Dorsolateral prefrontal cortex (tissue), 122 donors: ENCODE measurements at places on chromosomes 1 and 21.

DNA sequence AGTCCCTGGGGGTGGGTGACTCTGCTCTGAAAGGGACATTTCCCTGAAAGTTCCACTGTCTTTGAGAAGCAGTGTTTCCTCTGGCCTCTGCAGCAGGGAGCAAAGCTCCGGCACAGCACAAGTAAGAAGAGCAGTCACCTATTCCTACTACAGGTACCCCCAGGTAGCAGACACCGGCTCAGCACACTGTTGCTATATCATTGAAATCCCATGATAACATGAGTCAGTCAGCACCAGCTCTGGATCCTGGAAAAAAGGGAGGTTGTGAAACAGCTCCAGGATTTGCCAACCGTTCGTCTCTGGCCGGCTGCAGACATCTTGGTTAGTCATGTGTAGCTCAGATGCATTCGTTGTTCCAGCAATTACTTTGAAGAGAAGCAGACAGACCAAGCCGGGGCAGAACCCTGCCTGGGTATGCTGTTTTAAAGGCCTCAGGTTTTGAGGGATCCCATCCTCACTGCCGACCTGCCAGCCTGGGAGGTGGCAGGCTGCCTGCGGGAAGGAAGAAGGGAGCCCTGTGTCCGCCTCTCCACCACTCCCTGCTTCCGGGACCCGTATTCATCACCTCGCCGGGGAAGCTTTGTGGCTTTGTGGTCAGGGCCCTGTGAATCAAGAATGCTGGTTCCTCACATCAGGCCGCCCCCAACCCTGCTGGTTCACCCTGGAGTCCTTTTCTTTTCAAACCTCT is 139.2 kb downstream of the CLIC6 start:
- no peak for DNase-seq

DNA sequence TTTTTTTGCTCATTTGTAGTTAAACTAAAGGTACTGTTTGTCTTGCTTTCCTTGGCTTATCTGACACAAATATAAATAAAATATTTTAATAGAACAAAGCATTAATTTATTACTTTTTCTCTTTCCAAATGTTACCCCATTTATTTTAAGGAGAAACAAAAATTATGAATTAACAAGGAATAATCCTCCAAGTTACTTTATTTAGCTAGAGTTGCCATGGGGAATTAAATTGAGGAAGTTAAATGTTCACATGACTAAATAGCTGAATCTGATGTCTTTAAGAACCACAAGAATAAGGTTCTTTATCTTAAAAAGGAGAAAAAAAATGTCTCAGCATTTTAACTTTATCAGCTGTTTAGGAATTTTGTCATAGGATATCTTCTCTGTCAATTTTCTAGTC is 12.3 kb downstream of the ATG4C start:
- DNase-seq = no peak

DNA sequence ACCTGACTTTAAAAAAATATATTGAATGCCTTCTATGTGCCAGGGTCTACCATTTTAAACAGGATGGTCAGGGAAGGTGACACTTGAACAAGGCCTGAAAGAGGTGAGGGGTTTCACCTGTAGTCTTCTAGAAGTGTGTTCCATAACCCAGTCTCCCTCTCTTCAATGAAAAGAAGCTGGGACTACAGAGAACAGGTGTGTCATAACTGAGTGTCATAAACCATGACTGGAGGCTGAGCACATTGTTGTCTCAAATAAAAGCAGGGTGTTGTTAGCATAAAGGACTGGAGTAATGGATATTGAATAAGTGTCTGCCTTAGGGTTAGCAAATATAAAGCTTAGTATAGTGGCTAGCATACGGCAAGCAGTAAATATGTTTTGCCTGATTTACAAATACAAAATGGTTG is 65.4 kb downstream of the SYDE2 start:
- DNase-seq = no peak

GRCh38 chr1:17181781-17182464 is 23.0 kb upstream of the PADI1 start:
- no peak for DNase-seq

GRCh38 chr1:112502826-112503225 is 5.9 kb upstream of the WNT2B start:
- DNase-seq = no peak

- DNase-seq = no peak
Measured at GRCh38 chr1:245098924-245099323, 55.9 kb upstream of the KIF26B start.

DNA sequence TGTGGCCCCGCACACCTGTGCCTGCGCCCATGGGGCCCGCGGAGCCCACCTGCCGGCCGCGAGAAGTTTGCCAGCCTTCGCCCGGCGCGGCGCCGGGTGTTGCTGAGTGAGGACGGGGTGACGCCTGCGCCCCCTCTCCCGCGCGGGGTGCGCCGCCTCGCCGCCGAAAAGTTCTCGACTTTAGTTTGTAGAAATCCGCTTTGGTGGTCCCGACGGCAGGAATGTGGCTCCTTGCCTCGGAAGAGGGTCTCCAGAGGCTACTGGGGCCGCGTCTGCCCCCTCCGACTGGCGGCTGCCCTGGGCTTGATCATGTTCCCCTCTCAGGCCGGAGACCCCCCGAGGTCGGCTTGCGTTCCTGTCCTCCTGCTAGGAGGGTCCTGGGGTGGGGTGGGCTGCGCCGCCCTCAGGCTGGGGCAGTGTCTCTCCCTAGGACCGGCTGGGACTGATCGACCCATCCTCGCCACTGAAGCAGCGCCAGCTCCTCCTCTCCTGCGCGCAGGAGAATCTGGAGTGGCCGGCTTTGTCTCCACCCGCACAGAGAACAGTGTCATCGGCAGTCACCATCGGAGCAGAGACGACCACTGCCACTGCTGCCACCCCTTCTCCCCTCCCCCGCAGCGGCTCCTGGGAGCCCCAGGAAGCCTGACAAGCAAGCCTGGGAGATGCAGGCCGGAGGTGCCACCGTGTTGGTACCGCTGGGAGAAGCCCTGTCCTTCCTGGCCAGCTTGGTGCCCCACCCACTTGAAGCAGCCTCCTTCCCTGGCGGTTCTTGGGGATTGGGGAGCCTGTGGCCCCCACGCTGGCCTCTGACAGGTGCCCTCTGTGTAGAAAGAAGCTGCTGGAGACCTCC is 553 bp upstream of the SLC30A2 start:
- no peak for DNase-seq

- DNase-seq = no peak
Measured at GRCh38 chr1:100237091-100237490, 12.5 kb downstream of the DBT start.

- DNase-seq = no peak
Measured at GRCh38 chr1:9797049-9797448, 26.7 kb downstream of the CLSTN1 start.

DNA sequence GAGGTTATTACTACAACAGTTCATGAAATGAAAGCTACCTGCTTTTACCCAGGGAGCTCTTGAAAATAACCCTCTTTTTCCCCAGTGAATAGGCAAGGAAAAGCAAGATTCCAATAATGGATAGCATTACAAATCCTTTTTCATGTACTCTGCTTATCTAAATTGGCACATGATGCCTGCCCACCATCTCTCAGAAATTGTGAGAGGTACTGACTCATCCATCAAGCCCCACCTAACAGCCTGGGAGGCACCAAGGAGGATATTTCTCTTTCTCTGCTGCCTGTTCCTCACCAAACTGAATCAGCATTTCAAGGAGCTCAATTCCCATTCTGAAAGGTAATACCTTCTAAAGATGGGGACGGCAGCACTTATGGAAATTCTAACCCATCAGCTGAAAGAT is 34.4 kb downstream of the PALMD start:
- DNase-seq = no peak

GRCh38 chr1:94974824-94975223 is 47.9 kb upstream of the CNN3 start:
- no peak for DNase-seq

- no peak for DNase-seq
Measured at GRCh38 chr1:241934201-241934848, 23.2 kb upstream of the BECN2 start.

- no peak for DNase-seq
Measured at GRCh38 chr1:8396786-8397406, 79.0 kb downstream of the SLC45A1 start.

DNA sequence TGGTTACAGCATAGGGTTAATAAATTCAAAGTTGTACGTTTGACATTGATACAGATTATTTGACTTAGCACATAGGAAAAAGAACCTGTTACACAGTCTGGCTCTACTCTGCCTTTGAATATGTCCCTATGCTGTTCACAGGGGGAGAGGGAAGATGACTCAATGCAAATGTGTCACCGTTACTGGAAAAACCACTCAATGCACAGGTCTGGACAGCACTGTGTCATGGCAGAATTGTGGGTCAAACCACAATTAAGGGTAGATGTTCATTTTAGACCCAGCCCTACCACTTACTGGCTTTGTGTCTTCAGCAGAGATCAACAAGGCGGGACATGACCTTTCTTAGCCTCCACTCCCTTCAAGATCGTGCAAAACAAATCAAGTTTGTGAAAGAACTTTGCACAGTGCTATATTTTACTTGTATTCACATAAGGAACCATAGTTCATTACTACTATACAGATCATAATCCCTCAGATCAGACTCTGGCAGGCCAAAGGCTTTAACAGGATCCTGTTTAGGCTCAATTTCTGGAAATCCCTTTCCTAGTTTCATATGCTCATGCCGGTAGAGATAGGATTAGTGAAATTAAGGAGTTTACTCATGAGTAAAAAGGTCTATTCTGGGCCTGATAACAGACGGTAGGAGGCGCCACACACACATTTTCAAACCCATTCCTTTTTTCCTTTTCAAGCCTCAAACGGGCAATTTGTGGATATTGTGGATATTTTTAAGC is 22.1 kb downstream of the EIF2D start:
- DNase-seq = no peak

DNA sequence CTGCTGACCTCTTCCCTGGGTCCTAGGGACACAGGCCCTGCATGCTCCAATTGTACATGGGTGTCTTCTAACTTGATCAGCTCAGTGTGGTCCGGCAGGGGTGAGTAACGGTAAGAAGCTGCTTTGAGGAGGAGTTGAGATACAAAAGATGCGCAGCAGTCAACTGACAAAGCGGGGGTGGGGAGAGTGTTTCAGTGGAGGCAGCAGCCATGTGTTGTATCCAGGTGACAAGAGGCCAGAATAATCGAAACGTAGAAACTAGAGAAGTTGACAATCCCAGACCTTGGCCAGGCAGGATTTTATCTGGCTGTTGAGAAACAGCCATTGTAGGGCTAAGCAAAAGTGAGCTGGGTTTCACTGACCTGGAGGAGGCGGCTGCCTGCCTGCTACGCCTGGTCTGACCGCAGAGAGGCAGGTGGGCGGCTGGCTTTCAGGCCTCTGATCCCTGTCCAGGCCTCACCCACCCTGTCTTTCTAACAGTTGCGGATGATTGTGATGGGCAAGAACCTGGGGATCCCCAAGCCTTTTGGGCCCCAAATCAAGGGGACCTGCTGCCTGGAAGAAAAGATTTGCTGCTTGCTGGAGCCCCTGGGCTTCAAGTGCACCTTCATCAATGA is 28.8 kb downstream of the PADI6 start:
- no peak for DNase-seq

DNA sequence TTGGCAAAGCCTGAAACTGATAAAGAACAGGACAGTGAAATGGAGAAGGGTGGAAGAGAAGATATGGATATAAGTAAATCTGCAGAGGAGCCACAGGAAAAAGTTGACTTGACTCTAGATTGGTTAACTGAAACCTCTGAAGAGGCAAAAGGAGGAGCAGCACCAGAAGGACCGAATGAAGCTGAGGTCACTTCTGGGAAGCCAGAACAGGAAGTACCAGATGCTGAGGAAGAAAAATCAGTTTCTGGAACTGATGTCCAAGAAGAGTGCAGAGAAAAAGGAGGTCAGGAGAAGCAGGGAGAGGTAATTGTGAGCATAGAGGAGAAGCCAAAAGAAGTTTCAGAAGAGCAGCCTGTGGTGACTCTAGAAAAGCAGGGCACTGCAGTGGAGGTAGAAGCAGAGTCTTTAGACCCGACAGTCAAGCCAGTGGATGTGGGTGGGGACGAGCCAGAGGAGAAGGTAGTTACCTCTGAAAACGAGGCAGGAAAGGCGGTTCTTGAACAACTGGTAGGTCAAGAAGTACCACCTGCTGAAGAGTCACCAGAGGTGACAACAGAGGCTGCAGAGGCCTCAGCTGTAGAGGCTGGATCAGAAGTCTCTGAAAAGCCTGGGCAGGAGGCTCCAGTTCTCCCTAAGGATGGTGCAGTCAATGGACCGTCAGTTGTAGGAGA is 16.3 kb downstream of the CCDC17 start:
- DNase-seq = no peak

- no peak for DNase-seq
Measured at GRCh38 chr1:190658907-190659306, 181.2 kb upstream of the BRINP3 start.

DNA sequence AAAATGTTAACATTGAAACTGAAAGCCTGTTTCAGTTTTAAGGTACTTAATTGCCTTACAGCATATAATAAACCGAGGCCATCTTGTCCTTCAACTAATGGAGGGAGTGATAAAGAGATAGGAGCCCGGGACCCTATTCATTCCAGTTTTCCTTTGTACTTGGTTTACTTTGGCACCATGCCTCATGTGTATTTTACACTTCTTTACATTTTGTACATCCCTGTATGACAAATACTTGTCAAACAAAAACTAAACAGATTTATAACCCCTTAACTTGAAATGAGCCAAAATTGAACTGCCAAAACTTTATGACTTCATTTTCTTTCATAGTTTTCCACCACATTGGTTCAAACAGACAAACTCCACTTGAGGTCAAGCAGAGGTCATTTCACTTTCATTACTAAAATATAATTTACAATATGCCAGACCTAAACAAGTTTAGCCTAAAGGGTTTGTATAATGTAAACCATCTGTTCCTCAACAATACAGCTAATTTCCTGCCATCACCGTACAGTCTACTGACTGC is 30.9 kb upstream of the UBE2U start:
- no peak for DNase-seq

GRCh38 chr1:64655861-64656260 is 89.0 kb upstream of the RAVER2 start:
- DNase-seq = no peak

DNA sequence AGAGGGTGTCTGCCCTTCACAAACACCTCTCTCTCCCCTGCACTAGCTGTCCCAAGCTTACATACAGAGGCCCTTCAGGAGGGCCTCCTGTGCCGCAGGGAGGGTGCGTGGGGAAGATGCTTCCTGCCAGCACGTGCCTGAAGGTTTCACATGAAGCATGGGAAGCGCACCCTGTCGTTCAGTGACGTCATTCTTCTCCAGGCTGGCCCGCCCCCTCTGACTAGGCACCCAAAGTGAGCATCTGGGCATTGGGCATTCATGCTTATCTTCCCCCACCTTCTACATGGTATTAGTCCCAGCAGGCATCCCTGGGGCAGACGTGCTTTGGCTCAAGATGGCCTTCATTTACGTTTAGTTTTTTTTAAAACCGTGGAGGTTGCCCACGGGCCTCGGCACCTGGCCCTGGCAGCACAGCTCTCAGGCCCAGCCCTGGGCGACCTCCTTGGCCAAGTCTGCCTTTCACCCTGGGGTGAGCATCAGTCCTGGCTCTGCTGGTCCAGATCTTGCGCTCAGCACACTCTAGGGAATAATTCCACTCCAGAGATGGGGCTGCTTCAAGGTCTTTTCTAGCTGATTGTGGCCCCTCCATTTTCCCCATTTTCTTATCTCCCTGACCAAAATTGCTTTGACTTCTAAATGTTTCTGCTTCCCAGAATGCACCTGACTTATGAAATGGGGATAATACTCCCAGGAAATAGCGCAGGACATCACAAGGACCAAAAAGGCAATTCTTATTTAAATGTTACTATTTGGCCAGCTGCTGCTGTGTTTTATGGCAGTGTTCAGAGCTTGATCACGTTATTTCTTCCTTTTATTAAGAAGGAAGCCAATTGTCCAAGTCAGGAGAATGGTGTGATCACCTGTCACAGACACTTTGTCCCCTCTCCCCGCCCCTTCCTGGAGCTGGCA is 6.1 kb downstream of the NPPA start:
- DNase-seq = no peak

GRCh38 chr1:226787071-226787470 is 48.0 kb upstream of the ITPKB start:
- no peak for DNase-seq
